Mucosa of gallbladder (tissue), 1 donor: ENCODE measurements at places on chromosomes 1 and 21.

DNA sequence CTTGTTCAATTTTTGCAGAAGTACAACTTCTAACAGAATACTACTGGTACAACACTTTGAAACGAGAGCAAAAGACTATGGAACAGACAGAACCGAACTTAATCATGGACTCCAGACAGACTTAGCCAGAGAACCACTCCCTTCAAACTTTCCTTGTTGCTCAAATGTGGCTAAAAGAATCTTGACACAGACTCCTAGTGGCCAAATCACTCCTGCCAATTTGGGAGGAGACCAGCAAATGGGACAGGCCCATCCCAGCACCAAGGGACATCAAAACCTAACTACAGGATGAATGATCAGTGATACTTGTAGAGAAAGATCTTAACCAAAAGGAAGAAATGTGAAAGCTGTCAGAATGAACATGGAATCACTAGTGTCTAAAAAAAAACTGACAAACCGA is 154.0 kb downstream of the MATN1 start:
- no peak for DNase-seq

- DNase-seq = no peak
Observed at GRCh38 chr21:43619856-43620255, 39.4 kb downstream of the HSF2BP start.

GRCh38 chr1:155645034-155645598 is 35.1 kb downstream of the MSTO1 start:
- no peak for DNase-seq

GRCh38 chr1:30684881-30685795 is 38.2 kb downstream of the MATN1 start:
- peak; percentile 96 for DNase-seq
